ENCODE measurements at places on chromosomes 1 and 21. TPM values are rescaled to one million over a fixed set of nuclear protein-coding genes. Genes with fewer than 3 reads are reported as not detected.
A peak's percentile ranks its signal among the peaks of the same experiment; 100 is the strongest.

DNA sequence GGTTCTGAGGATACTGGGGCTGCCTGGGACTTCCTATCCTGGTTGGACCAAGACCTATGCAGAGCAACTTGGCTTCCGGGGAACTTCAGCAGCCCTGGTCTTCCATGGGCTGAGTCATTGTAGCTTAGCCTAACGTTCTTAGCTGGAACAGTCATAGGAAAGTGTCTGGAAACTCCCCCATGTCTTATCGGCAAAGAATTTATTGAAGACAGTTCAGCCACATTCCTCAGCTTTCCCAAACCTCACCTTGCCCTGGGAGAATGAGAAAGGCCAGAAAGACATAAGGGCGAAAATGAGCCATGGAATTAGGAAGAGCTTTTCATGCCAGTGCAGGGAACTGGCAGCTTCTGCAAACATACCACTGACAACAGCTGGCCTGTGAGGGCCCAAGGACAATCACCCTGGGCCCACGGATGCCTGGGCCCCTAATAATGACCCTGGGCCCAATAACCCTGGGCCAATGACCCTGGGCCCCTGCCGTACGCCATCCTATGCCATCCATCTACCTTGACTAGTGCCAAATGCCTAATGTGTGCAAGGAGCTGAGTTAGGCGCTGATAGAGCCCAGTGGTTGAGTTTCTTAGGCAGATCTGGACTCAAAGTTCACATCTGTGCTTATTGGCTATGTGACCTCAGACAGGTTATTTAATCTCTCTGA is 114.4 kb upstream of the GADD45A start:
- peak; percentile 80 for DNase-seq

DNA sequence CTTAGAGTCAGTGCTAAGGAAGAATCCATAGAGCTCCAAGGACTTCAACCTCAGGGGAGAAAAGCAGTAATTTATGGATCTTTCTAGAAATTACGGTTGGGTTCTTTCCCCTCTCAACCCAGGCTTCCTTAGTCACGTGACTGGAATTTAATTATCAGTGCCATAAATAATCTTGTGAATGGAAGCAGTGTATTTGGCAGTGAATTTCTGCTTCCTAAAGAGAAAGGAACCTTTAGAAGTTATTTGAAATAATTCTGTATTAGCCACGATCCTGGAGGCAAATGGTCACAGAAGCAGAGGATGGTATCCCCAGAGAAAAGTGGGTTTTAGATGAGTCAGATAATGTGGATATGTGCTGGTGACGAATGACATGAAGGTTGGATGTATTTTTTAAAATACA is 89.6 kb downstream of the NFIA start:
- no peak for DNase-seq

DNA sequence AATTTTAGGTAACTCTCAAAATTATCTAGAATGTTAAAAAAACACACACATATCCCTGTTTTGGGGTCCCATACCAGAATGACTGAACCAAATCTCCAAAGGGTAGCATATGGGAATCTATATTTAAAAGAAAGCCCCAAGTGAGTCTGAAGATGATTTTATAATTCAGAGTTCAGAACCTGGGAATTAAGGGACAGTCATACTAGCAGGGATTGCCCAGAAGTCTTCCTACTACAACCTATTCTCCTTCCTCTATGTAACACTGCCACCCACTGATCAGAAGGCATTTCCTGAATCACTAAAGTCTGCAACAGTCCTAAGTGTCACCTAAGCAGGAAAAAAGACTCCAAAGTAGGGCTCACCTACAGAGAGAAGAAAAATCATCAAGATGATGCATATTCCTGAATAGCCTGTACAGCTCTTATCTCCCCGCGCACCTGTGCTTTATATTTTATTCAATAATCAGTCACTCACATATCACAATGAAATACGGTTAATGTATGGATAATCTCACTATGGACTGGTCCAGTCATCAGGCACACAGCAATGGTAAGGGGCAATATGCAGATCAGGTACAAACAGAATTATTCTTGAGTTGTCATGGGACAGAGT is 4.9 kb downstream of the RGS1 start:
- peak; percentile 72 for DNase-seq

SERPINC1 gene
- total RNA-seq: not detected

LCE7A gene
- total RNA-seq: not detected

GRCh38 chr21:39441502-39442475 is 3.8 kb downstream of the LCA5L start:
- peak; percentile 61 for DNase-seq

FAAH gene
- 17.3 TPM for total RNA-seq

GRCh38 chr21:44846485-44847260 is 26.8 kb downstream of the PTTG1IP start:
- DNase-seq: no peak

Data from MCF 10A (cell line).